A549 treated with Mapracorat at 1 μM for 4 hours (cell line): ENCODE measurements at places on chromosomes 6 and 20. TPM values are rescaled to one million over a fixed set of nuclear protein-coding genes. Genes with fewer than 3 reads are reported as not detected.

Gene MOXD1
- 1.4 to 1.9 TPM (median 1.7 TPM) in 5 replicates for total RNA-seq

Gene HCRTR2
- not detected in 5 replicates for total RNA-seq

Gene C6orf118
- 0.14 to 0.20 TPM (median 0.18 TPM) in 4 of 5 replicates, not detected in the other for total RNA-seq

Gene TRIM10
- not detected in 5 replicates for total RNA-seq

Gene LY86
- total RNA-seq, result not detected in 5 replicates

Gene HMGN4
- 63.9 to 86.3 TPM (median 79.0 TPM) in 5 replicates for total RNA-seq

Gene ZSCAN23
- not detected in 5 replicates for total RNA-seq

Gene TSHZ2
- not detected in 5 replicates for total RNA-seq

Gene SLC22A2
- total RNA-seq, result 0.10 to 0.15 TPM (median 0.12 TPM) in 3 of 5 replicates, not detected in the others

Gene PTPRT
- total RNA-seq, result not detected in 5 replicates

Gene FAM83C
- total RNA-seq, result 0.05 to 0.12 TPM (median 0.07 TPM) in 5 replicates

Gene SLC35D3
- 0.05 to 0.14 TPM (median 0.12 TPM) in 3 of 5 replicates, not detected in the others for total RNA-seq

Gene LY6G5B
- 2.1 to 5.7 TPM (median 3.8 TPM) in 5 replicates for total RNA-seq

Gene KIAA1755
- 0.08 to 0.26 TPM (median 0.13 TPM) in 5 replicates for total RNA-seq

Gene LY6G6F
- not detected in 5 replicates for total RNA-seq

Gene XRN2
- 89.3 to 107 TPM (median 98.7 TPM) in 5 replicates for total RNA-seq

Gene ATAT1
- 4.4 to 6.3 TPM (median 6.0 TPM) in 5 replicates for total RNA-seq

Gene C20orf204
- total RNA-seq, result 0.15 to 0.65 TPM (median 0.42 TPM) in 5 replicates

Gene AKAP7
- total RNA-seq, result 2.5 to 2.9 TPM (median 2.9 TPM) in 5 replicates

Gene TGM3
- 0.06 to 0.22 TPM in 2 of 5 replicates, not detected in the others for total RNA-seq

Gene SLC32A1
- total RNA-seq, result not detected in 5 replicates
